ENCODE measurements at places on chromosomes 1 and 21. TPM values are rescaled to one million over a fixed set of nuclear protein-coding genes. Genes with fewer than 3 reads are reported as not detected.
A peak's percentile ranks its signal among the peaks of the same experiment; 100 is the strongest.

Gene FOXO6
- 3.8 TPM for total RNA-seq

GRCh38 chr1:163574119-163574518, 252.4 kb downstream of the NUF2 start:
- no peak overlapping the region for H3K4me3 ChIP-seq
- no peaks in the 10 kb centered on the region for H3K4me1 ChIP-seq
- no peaks in the 10 kb centered on the region for H3K27me3 ChIP-seq
- H3K36me3 ChIP-seq: no peaks in the 10 kb centered on the region

Gene ELK4
- 34.4 TPM for total RNA-seq

Gene VHLL
- total RNA-seq: not detected

DNA sequence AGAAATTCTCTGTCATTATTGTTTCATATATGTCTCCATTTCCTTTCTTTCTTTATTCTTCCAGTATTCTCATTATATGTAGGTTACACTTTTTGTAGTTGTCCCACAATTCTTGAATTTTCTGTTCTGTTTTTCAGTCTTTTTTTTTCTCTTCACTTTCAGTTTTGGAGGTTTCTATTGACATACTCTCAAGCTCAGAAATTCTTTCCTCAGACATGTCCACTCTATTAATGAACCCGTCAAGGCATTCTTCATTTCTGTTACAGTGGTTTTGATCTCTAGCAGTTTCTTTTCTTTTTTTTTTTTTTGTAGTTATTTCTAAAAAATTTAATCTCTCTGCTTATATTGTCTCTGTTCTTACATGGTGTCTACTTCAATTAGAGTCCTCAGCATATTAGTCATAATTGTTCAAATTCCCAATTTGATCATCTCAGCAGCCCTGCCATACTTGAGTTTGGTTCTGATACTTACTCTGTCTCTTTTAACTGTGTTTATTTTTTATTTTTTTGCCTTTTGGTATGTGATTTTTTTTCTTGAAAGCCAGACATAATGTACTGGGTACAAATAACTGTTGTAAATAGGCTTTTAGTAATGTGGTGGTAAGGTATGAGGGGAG, 49.5 kb upstream of the KCNK2 start:
- H3K36me3 ChIP-seq: no peaks in the 10 kb centered on the region
- no peaks in the 10 kb centered on the region for H3K27me3 ChIP-seq
- no peak for DNase-seq
- H3K4me1 ChIP-seq: no peaks in the 10 kb centered on the region
- H3K27ac ChIP-seq: no peak overlapping the region

GRCh38 chr1:247740721-247741120, 2.3 kb downstream of the OR14K1 start:
- H3K27ac ChIP-seq: no peak overlapping the region
- DNase-seq: no peak
- no peak overlapping the region for H3K4me3 ChIP-seq
- H3K36me3 ChIP-seq: no peaks in the 10 kb centered on the region
- no peaks in the 10 kb centered on the region for H3K4me1 ChIP-seq

DNA sequence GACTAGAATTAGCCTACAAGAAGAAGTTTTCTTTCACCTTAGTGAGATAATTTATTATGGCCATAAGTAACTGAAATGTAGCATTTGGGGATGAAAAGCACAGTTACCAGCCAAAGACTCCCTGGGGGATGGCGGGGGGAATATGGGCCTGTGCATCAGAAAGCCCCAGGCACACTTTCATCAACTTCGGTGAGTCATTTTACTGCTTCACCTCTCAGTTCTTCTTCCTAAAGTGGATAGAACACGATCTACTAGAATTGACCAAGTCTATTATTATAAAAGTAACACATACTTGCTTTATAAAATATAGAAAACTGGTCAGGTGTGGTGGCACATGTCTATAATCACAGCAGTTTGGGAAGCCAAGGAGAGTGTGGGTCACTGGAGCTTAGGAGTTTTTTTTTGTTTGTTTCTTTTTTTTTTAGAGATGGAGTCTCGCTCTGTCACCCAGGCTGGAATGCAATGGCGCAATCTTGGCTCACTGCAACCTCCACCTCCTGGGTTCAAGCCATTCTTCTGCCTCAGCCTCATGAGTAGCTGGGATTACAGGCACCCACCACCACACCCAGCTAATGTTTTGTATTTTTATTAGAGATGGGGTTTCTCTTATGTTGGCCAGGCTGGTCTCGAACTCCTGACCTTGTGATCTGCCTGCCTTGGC, 141.8 kb downstream of the ZZZ3 start:
- H3K36me3 ChIP-seq: no peaks in the 10 kb centered on the region
- no peak overlapping the region for H3K4me3 ChIP-seq
- no peak for DNase-seq
- no peaks in the 10 kb centered on the region for H3K27me3 ChIP-seq

DNA sequence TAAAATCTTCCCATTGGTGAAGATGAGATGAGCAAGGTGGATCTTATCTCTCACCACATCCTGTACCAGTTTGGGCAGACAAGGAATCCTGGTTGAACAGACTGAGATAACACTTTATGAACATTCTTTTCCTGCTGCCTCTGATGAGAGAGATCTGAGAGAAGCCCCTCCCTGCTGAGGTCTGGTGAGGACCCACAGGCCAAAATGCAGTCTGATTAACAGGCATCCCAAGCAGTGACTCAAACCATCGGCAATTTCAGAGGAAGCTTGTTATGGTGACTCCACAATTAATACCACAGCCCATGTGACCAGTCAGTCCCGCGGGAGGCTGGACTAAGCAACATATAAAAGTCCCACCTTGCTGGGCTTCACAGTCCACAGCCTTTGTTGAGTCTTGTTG, at the start of gene PRR9:
TSS of gene PRR9 (plus strand) at position 373 of the 400 bp plus-strand sequence. CDS start 561 bp downstream, outside the sequence.
- DNase-seq: no peak
- no peak within 1 kb of the TSS for H3K27ac ChIP-seq
- no peaks in the 10 kb centered on the region for H3K36me3 ChIP-seq

DNA sequence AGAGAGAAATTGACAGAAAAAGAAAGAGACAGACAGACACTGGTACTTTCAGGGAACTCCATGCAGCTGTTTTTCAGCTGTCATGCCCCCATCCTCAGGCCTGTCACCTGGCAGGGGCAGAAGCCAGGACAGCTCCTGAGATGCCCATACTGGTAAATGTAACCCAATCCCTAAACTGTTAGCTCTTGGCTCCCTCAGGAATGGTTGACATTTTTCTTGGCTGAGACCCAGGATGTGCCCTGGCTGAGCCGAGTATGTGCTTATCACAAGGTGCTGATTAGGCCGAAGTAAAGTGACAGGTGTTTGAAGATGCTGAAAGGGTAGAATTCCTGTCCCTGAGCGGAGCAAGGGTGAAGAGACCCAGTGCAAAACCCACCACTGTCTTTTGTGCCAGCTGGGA, 50.7 kb downstream of the PGM1 start:
- H3K4me3 ChIP-seq: no peak overlapping the region
- peaks cover 19% of the 10 kb centered on the region for H3K4me1 ChIP-seq
- no peak for DNase-seq
- H3K36me3 ChIP-seq: no peaks in the 10 kb centered on the region
- no peaks in the 10 kb centered on the region for H3K27me3 ChIP-seq
- H3K27ac ChIP-seq: peak overlapping the region; percentile 30

- peaks cover 42% of the 10 kb centered on the region for H3K36me3 ChIP-seq
- H3K4me1 ChIP-seq: peaks cover 4% of the 10 kb centered on the region
- DNase-seq: no peak
These were observed 17.9 kb upstream of the TARS2 start for GRCh38 chr1:150469291-150469690.

GRCh38 chr21:29403922-29404538, 105.3 kb downstream of the BACH1 start:
- H3K36me3 ChIP-seq: no peaks in the 10 kb centered on the region
- DNase-seq: no peak
- no peak overlapping the region for H3K4me3 ChIP-seq
- no peak overlapping the region for H3K27ac ChIP-seq
- H3K27me3 ChIP-seq: no peaks in the 10 kb centered on the region

DNA sequence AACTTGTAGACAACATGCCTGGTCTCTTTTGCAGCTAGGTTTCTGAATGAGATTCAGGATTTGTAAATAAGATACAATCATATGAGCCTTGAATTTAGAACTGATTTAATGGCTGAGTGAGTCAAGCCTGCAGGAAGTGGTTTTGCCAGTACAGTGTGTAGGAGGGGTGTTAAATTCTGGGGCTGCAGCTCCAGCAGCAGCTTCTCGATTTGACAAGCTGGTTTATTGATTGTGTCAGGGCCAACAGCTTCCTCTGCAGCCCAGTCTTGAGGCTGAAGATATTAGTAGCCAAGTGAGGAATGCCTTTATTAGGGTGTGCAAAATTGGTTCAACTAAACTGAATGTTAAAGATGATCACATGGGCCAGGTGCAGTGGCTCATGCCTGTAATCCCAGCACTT, 11.5 kb upstream of the PLA2G5 start:
- DNase-seq: no peak
- H3K4me3 ChIP-seq: no peak overlapping the region
- no peaks in the 10 kb centered on the region for H3K4me1 ChIP-seq
- no peak overlapping the region for H3K27ac ChIP-seq
- no peaks in the 10 kb centered on the region for H3K36me3 ChIP-seq
- no peaks in the 10 kb centered on the region for H3K27me3 ChIP-seq

Gene SIM2
- total RNA-seq: not detected

DNA sequence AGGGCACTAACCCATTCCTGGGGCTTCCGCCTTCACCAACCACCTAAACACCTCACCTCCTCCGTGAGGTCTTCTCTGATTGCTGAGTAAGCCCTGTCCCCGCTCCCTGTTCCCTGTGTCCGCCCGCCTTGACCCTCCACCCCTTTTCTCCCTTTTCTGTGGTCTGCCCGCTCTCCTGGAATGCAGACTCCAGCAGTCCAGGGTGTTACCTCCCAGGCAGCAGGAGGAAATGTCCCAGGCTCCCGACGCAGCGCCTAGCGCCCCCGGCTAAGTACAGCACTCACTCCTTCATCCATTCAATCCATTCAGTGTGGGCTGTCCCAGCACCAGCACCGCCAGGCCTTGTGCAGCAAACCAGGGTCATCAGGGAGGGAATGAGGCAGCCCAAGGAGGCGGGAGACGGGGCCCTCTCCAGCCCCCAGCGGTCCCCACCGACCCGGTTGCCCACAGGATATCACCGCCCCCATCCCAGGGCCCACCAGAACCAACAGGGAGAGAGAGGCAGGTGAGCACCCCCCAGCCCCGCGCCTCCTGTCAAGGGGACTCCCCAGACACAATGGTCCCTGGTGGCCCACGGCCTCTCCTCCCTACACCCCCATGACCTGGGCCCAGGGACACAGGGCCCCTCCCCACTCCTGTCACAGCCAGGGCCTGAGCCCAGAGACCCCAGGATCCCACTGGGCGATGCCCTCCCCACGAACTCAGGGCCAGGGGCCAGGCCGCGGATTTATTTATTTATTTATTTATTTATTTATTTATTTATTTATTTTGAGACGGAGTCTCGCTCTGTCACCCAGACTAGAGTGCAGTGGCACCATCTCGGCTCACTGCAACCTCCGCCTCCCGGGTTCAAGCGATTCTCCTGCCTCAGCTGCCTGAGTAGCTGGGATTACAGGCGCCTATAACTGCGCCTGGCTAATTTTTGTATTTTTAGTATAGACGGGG, 10.2 kb downstream of the TNFRSF14 start:
- H3K27me3 ChIP-seq: no peaks in the 10 kb centered on the region
- no peaks in the 10 kb centered on the region for H3K4me1 ChIP-seq
- H3K4me3 ChIP-seq: no peak overlapping the region
- no peak overlapping the region for H3K27ac ChIP-seq

Gene NTMT2
- total RNA-seq: not detected

Gene LCE2C
- not detected for total RNA-seq

- H3K36me3 ChIP-seq: no peaks in the 10 kb centered on the region
- no peak overlapping the region for H3K4me3 ChIP-seq
- no peak for DNase-seq
- no peaks in the 10 kb centered on the region for H3K4me1 ChIP-seq
These were observed 13.4 kb upstream of the SLC6A17 start for GRCh38 chr1:110136911-110137310.

DNA sequence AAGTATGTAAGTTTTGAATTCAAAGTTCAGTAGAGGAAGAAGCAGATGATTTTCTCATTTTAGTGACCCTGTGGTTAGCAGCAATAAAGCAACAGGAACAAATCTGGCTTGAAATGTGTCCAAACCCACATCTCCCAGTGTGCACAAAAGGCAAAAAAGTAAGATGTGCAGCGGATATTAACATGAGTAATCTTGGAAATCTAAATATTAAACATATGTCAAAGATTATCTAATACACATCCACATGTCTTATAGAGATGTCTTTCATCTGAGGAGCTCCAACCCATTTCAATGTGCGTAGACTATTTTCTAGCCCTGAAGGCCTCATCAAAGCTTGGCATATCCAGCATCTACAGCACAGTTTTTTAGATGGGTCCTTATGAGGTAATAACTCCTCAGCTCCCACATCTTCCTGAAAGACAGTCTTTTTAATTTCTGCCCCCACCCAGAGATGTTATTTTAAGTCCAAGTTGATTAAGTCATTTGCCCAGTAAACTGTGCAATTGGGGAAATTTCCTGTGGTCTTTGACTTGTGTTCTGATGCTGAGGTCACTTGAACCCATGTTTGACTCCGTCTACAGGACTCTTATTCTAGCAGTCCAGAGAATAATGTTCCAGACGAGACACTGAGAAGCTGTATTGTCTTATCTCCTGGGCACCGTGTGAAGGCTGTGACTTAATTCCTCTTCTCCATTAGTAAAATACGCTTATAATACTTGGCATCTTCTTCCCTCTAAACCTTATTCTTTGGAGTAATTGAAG, 73.7 kb downstream of the LMO4 start:
- DNase-seq: no peak
- H3K36me3 ChIP-seq: no peaks in the 10 kb centered on the region
- no peaks in the 10 kb centered on the region for H3K4me1 ChIP-seq
- no peaks in the 10 kb centered on the region for H3K27me3 ChIP-seq

GRCh38 chr1:194338241-194338948, 1152.0 kb upstream of the B3GALT2 start:
- no peaks in the 10 kb centered on the region for H3K27me3 ChIP-seq
- no peaks in the 10 kb centered on the region for H3K36me3 ChIP-seq
- no peaks in the 10 kb centered on the region for H3K4me1 ChIP-seq
- H3K27ac ChIP-seq: no peak overlapping the region
- DNase-seq: no peak

Gene POFUT2
- 70.8 TPM for total RNA-seq

DNA sequence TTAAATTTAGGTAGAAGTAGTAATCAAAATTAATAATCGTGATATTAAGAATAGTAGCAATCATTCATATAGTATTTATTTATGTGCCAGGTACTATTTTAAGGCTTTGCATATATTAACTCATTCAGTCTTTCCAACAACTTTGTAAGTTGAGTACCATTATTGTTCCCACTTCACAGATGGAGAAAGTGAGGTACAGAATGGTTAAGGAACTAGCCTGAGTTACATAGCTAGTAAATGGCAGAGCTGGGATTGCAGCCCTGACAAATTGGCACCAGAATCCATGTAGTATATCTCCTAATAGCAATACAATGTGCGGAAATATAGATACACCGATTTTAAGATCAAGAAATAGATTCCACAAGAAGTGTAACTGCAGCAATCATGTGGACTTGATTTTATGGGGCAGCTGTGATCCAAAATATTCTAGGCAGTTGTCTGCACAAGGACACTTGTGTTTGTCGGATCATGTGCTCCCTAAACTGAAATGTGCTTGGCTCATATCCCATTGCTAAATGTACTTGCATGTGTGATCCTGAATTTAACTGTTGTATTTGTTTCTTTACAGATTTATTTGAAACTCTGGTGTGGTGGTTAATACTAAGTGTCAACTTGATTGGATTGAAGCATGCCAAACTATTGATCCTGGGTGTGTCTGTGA, 5.8 kb upstream of the GTF2B start:
- peaks cover 2% of the 10 kb centered on the region for H3K4me1 ChIP-seq
- no peak overlapping the region for H3K27ac ChIP-seq
- no peak overlapping the region for H3K4me3 ChIP-seq
- DNase-seq: no peak

- H3K4me1 ChIP-seq: no peaks in the 10 kb centered on the region
- no peak overlapping the region for H3K4me3 ChIP-seq
- no peaks in the 10 kb centered on the region for H3K27me3 ChIP-seq
- H3K36me3 ChIP-seq: peaks cover 22% of the 10 kb centered on the region
- H3K27ac ChIP-seq: no peak overlapping the region
- DNase-seq: no peak
These were observed 18.4 kb downstream of the ERI3 start for GRCh38 chr1:44336668-44337067.
